HFFc6 (cell line): ENCODE measurements at places on chromosomes 12 and 14.

- DNase-seq = no peak
Observed at GRCh38 chr12:132229926-132230325, 85.7 kb downstream of the NOC4L start.

DNA sequence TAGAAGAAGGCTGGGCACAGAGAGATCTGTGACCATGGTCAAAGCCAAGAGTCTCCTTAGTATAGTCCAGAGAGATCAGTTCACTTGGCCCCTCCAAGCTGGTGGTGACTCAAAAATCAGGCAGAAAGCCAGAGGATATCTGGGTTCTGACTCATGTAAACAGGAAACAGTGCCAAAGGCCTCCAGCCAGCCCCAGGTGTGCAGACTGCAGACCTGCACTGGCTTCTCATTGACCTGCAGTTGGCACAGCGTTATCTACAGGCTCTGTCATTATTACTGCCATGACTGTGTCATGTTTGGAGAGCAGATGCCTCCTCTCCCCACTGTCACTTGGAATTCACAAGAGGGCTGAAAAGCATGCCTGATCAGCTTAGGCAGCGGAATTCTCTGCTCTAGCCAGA is 295.7 kb upstream of the PRKD1 start:
- peak; percentile 86 for DNase-seq

- DNase-seq = no peak
Observed at GRCh38 chr14:92389598-92390158, 66.7 kb downstream of the SLC24A4 start.

DNA sequence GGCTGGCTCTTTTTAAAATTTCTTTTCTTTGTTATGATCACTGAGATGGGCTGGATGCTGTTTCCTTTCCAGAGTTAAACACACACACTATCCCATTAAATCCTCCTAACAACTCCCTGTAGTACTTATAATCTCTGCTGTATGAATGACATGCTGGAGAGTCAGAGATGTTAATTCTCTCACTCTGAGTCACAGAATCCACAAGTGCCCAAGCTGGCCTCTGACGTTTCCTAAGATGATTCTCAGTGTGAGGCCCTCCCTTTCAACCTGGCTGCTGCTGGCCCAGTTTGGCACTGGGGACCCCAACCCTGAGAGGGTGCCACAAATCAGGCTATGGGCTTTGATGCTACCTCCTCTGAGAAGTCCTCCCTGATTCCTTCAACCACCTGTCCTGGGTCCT is 5.4 kb downstream of the NOS1 start:
- no peak for DNase-seq

GRCh38 chr12:126617312-126617711 is 1552.1 kb downstream of the AACS start:
- peak; percentile 0 for DNase-seq

GRCh38 chr12:110165540-110166159 is 41.5 kb downstream of the IFT81 start:
- DNase-seq = no peak
